ENCODE measurements at places on chromosomes 6 and 20.

- DNase-seq, result no peak
Measured at GRCh38 chr20:15905661-15906060, 667.6 kb downstream of the KIF16B start.

DNA sequence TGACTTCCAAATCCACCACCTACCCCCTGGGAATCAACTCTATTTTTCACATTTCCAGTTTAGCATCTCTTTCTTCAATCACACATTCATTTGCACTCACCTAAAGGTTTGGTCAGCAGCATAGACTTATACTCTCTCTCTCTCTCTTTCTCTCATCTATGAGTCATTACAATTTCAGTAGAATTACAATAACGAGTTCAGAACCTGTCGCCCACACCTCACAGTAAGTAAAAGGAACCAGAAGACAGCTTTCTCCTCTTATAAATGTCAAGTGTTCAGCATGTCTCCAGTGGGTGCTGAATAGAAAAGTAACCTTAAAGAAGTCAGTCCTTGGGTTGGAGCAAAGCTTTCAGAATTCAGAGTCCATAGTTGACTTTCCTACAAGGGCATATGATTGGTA is 1.1 kb upstream of the PHACTR1 start:
- no peak for DNase-seq

GRCh38 chr6:114100215-114100994 is 129.5 kb upstream of the HDAC2 start:
- DNase-seq, result peak; percentile 43

- no peak for DNase-seq
Measured at GRCh38 chr6:139251691-139252390, 40.0 kb downstream of the TXLNB start.

- DNase-seq, result no peak
Measured at GRCh38 chr20:9215539-9215938, 146.7 kb downstream of the PLCB4 start.

- DNase-seq, result peak; percentile 91
Measured at GRCh38 chr20:57902473-57902872, 192.7 kb upstream of the PMEPA1 start.

DNA sequence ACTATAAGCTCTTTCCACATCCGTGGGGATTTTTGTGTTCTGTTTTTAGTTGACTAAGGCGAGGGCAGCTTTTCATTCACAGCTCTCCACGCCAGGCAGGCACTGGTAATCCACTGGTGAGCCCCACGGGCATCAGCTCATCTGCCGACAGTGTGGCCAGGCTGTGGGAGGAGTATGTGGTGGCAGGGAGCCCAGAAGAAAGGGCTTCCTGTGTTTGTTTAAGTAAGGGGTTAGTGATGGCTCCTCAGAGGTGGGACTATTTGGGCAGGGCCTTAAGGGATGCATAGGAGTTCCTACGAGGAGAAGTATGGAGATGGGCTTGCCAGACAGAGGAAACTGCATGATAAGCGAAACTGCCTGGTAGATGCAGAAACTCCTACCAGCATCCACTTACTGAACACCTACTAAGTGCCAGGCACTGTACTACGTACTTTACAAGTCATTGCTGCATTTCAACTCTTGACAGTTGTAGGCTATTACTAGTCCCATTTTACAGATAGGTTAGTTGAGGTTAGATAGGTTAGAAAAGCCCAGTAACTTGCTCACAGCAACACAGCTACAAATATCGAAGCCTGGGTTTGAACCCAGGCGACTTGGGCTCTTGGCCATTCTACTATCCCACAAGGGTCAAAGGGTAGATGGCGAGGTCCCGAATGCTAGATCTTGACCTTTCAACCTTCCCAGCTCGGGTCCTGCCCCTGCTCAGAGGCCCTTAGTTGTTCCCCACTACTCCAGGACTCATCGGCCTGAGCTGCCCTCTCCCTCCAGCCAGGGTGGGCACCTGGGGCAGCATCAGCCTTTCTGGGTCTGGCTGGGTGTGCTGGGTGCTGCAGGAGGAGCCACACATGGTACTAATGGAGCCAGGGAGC is 55.1 kb downstream of the CEBPB start:
- peak; percentile 59 for DNase-seq

GRCh38 chr6:25193460-25194171 is 85.6 kb upstream of the CARMIL1 start:
- DNase-seq, result peak; percentile 87

GRCh38 chr20:5056801-5057599 is 55.7 kb upstream of the SLC23A2 start:
- peak; percentile 53 for DNase-seq

DNA sequence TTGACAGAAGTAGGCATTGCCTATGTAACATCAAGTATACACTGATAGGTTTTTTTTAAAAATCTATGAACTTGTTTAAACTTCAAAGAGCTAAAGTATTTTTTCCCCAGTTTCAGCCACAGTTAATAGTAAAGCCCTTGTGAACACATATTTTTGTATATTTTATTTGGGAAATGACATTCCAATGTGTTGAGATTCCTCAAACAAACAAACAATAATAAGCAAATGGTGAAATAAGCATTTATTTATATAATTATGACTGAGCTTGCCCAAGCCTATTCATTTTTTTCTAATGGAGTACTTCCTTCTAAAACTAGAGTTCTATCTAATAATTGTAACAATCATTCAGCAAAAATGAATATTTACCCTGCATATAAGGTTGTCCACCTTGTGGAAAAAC is 12.5 kb downstream of the SYCP2 start:
- peak; percentile 2 for DNase-seq

DNA sequence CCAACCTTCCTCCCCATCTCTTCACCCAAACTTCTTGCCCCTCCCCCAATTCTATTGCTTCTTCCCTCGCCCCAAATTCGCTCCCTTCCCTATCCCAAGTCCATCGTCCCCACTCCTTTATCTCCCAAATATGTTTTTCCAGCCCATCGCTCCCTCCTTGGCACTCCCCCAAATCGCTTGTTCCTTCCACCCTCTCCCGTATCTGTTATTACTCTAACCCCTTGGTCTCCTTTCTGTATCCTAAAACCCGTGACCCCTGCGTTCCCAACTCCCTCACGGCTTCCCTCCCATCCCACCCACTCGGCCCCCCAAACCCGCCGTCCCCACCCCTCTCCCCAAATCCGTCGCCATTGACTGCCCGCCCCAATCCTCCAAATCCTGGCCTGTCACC is 584 bp downstream of the MTCH1 start:
- no peak for DNase-seq

DNA sequence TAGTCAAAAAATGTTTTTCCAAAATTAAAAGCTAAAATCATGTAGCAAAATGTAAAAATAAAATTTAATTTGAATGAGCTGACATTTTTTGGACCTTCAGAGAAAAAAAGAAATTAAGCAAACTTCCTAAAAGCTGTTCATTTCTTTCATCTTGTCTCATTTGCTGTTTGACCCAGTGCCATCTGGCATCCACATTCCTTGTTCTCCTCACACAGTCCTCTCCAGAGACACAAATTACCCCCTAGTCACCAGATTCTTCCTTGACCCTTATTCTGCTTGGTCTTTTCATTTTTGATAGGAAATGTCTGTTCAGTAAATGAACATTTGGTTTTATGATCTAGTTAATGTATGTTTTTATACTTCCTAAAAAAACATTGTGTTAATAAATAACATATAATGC is 55.2 kb downstream of the HDDC2 start:
- no peak for DNase-seq

DNA sequence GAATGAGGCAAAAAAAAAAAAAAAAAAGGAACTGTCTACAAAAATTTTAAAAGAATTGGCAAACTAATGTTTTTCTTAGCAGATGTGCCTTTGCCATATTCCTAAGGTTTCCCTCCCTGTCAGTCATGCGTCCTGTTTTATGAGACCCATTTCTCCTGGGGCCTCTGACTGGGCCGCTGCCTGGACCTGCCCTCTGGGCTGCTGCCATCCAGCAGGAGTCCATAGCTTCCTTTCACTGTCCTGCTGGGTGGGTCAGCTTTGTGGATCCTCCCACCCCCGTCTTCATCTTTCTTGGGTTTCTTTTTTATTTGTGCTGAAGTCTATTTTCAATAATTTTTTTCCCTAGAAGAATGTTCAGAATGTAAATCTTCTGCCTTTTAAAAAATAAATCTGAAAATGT is 110.8 kb upstream of the SCP2D1 start:
- DNase-seq, result peak; percentile 55

DNA sequence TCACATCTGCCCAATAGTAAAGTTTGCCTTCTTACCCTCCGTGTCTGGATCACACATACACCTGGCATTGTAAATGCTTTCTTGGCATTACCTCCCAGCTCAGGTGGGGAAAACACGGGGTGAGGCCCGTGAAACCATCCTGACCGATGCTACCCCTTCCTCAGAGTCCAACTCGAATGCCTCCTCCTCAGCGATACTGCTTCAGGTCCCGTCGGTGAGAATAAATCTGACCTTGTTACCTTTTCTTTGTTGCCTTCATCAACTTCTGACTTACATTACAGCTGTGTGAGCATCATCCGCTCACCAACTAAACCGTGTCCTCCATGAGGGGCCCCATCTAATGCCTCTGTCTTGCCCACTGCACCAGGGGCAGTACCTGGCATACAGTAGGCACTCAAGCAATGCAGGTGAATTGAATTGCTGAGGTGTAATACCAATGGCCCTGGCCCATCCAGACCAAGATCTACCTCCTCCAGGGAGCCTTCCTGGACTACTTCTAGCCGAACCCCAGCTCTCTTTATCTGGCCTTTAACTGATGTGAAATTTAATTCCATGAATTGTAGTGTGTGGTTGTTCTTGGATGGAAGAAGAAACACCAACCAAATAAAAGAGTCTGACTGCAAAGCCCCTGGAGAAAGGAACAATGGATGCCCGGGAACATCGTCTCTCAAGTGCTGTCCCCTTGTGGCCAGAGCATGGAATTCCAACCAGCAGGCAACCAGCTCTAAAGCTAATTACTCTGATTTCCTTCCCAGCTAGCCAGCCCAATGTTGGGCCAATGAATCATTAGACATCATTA is 141.5 kb downstream of the ANKRD60 start:
- DNase-seq, result peak; percentile 68

DNA sequence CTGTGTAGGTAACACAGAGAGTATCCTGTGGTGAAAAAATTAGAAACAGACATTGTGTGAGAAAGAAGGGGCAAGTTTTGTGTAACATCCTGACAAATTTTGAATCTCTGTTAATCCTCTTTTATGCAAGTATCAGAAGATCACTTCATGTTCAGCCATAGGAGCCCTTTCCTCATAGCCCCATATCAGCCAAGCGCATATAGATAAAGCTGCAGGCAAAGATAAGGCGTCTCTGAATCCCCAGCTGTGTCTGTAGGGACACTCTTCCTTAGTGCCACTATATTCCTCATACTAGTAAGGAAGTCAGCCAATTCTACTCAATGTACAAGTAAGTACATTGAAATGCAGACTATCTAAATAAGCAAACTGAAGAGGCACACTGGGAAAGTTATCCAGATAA is 22.3 kb downstream of the HTR1E start:
- no peak for DNase-seq

- DNase-seq, result peak; percentile 74
Measured at GRCh38 chr6:13508711-13509705, 21.6 kb upstream of the GFOD1 start.

GRCh38 chr6:36724514-36725390 is 27.1 kb downstream of the RAB44 start:
- peak; percentile 86 for DNase-seq

GRCh38 chr6:19895866-19896692 is 58.9 kb downstream of the ID4 start:
- DNase-seq, result no peak

DNA sequence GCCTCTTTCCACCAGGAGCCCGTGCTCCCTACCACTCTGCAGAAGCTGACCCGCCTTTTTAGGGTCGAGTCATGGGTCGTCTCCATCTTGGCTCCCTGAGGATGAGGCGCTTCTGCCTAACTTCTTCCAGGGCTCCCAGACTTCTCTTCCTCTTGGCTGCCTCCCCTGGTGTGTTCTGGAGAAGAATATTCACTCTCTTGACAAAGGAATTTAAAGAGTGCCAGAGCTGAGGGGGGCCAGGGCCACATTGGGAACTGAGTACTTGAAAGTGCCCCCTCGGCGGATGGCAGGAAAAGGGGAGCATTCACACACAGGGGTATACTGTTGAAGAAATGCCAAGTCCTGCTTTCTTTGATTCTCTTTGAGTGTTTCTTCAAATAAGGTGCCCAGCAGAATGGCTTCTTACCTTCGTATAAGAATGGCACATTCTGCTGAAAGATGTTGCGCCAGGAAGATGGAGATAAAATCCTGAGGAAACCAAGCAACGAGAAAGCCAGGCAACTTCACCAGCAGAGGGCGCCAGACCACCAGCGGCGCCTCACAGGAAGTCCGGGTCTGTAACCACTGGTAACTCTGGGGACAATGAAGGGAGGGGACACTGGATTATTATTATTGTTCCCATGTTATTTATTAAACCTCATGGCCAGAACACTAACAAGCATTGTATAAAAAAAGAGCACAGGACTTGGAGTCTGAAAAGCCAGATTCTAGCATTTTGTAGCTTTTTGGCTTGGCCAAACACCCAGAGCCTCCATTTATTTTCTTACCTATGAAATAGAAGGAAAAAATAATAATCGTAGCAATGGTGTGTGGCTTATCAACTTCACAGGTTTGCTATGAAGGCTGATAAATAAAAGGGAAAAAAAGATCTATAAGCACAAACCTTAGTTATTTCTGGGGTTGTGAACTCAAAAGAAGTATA is 176.7 kb downstream of the HACE1 start:
- peak; percentile 62 for DNase-seq

DNA sequence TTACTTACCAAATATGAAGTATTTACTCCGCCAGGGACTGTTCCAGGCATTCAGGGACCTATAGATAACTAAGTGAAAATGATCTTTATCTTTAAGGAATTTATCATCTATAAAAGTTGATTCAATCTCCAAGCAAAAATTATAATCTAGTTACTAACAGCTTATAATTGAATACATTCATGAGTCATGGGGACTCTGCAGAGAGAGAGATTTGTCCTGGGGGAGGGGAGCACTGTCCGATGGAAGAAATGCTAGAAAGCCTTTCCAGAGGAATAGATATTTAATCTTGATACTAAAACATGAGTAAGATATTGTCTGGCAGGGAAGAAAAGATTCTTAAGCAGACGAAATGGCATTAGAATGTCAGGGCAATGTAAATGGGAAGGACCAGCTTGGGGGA is 139.3 kb downstream of the CD164 start:
- DNase-seq, result no peak

DNA sequence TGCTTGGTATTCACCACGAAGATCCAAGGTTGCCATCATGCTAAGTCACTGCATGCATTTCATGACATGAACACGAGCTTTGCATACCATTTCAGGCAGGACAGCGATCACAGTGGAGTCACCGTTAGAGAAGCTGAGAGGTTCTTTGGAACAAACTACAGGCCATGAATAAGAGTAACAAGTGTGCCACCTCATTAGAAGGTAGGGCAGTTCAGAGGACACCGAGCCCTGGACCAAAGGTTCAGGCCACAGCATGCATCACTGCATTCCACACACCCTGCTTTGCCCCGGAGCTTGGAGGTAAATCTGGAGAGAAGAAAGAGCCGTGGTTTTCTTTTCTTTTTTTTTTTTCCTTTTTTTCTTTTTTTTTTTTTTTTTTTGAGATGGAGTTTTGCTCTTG is 66.9 kb upstream of the CDH4 start:
- DNase-seq, result no peak

Data from AG08395 (cell line).